ENCODE measurements at places on chromosomes 13 and 19. TPM values are rescaled to one million over a fixed set of nuclear protein-coding genes. Genes with fewer than 3 reads are reported as not detected.
A peak's percentile ranks its signal among the peaks of the same experiment; 100 is the strongest.

GRCh38 chr13:40026174-40026585, 370.7 kb downstream of the COG6 start:
- H3K4me3 ChIP-seq, result no peak overlapping the region
- H3K27me3 ChIP-seq, result no peaks in the 10 kb centered on the region
- H3K4me1 ChIP-seq, result peaks cover 7% of the 10 kb centered on the region
- DNase-seq, result peak; percentile 9
- no peak overlapping the region for H3K27ac ChIP-seq
- H3K36me3 ChIP-seq, result no peaks in the 10 kb centered on the region

- no peaks in the 10 kb centered on the region for H3K27me3 ChIP-seq
- no peak overlapping the region for H3K4me3 ChIP-seq
- H3K4me1 ChIP-seq, result no peaks in the 10 kb centered on the region
- no peaks in the 10 kb centered on the region for H3K36me3 ChIP-seq
- no peak overlapping the region for H3K27ac ChIP-seq
- DNase-seq, result no peak
Measured at GRCh38 chr13:34371108-34371507, 553.2 kb downstream of the RFC3 start.

DNA sequence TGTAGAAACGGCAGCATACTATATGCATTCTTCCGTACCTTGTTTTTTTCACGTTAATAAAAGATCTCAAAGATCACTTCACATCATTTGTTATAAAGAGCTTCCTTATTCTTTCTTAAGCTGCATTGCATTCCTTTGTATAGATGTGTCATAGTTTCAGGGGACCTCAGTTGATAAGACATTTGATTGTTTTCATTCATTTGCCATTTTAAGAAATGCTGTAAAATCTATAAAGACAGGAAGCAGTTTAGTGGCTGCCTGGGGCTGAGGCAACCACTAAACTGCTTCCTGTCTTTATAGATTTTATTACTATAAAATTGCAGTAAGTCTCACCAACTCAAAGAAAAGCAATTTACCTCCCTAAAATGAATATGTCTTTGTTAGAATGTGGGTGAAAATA, 59.4 kb downstream of the ZDHHC20 start:
- peak overlapping the region; percentile 47 for H3K27ac ChIP-seq
- no peak overlapping the region for H3K4me3 ChIP-seq
- peaks cover 3% of the 10 kb centered on the region for H3K36me3 ChIP-seq
- no peaks in the 10 kb centered on the region for H3K27me3 ChIP-seq
- peaks cover 3% of the 10 kb centered on the region for H3K4me1 ChIP-seq

DPF1 gene
- 0.24 TPM for total RNA-seq

C19orf67 gene
- total RNA-seq, result not detected

ZNF568 gene
- total RNA-seq, result 7.4 TPM

All from thymus (tissue), 14 donors.